HT1080 (cell line): ENCODE measurements at places on chromosomes 2 and 18. TPM values are rescaled to one million over a fixed set of nuclear protein-coding genes. Genes with fewer than 3 reads are reported as not detected.

METTL5 gene
- total RNA-seq = 91.0 and 110 TPM in 2 replicates

TWIST2 gene
- total RNA-seq = 49.9 and 52.1 TPM in 2 replicates

DSG2 gene
- 25.1 and 30.0 TPM in 2 replicates for total RNA-seq

RBFA gene
- 44.5 and 63.4 TPM in 2 replicates for total RNA-seq

TRIM54 gene
- 0.13 and 1.2 TPM in 2 replicates for total RNA-seq

LYPD6 gene
- 2.3 and 3.1 TPM in 2 replicates for total RNA-seq

DSEL gene
- total RNA-seq = 4.6 and 4.9 TPM in 2 replicates

TMBIM1 gene
- 78.7 and 93.7 TPM in 2 replicates for total RNA-seq

HOXD10 gene
- 8.6 and 10.5 TPM in 2 replicates for total RNA-seq

ABCG5 gene
- not detected in 2 replicates for total RNA-seq

NYAP2 gene
- not detected in 2 replicates for total RNA-seq

ZNF638 gene
- 69.5 and 76.7 TPM in 2 replicates for total RNA-seq

ST8SIA5 gene
- total RNA-seq = not detected in 2 replicates

DNAH6 gene
- 0.10 and 0.16 TPM in 2 replicates for total RNA-seq

DIPK1C gene
- total RNA-seq = not detected in 2 replicates

FNDC4 gene
- 0.88 and 1.2 TPM in 2 replicates for total RNA-seq

HOXD12 gene
- total RNA-seq = 0.10 TPM in 1 of 2 replicates, not detected in the other

LYG2 gene
- total RNA-seq = 0.37 and 0.61 TPM in 2 replicates

TUBA4B gene
- 0.14 TPM in 1 of 2 replicates, not detected in the other for total RNA-seq

LRRTM4 gene
- 0.03 TPM in 1 of 2 replicates, not detected in the other for total RNA-seq

RAB27B gene
- 27.7 and 27.8 TPM in 2 replicates for total RNA-seq

LGALSL gene
- 1.7 and 3.0 TPM in 2 replicates for total RNA-seq

MSTN gene
- total RNA-seq = 0.03 TPM in 1 of 2 replicates, not detected in the other

CFAP210 gene
- not detected in 2 replicates for total RNA-seq

IL36RN gene
- total RNA-seq = not detected in 2 replicates

RAX gene
- not detected in 2 replicates for total RNA-seq

EIF4E2 gene
- 108 and 123 TPM in 2 replicates for total RNA-seq

PLGLB2 gene
- 0.26 TPM in 1 of 2 replicates, not detected in the other for total RNA-seq

ANKRD39 gene
- 9.3 and 9.5 TPM in 2 replicates for total RNA-seq

BCS1L gene
- 69.2 and 80.7 TPM in 2 replicates for total RNA-seq

POTEE gene
- total RNA-seq = 2.8 and 3.3 TPM in 2 replicates

B4GALT6 gene
- 22.1 and 29.3 TPM in 2 replicates for total RNA-seq

NRBP1 gene
- total RNA-seq = 55.7 and 64.2 TPM in 2 replicates

TOGARAM2 gene
- 0.17 and 0.59 TPM in 2 replicates for total RNA-seq
